ENCODE measurements at places on chromosomes 2 and 18.
A peak's percentile ranks its signal among the peaks of the same experiment; 100 is the strongest.

GRCh38 chr2:105990624-105991023 lies 203.5 kb downstream of the UXS1 start:
- no peak overlapping the region for H3K27ac ChIP-seq
- no peaks in the 10 kb centered on the region for H3K4me1 ChIP-seq
- no peaks in the 10 kb centered on the region for H3K36me3 ChIP-seq
- H3K27me3 ChIP-seq = no peaks in the 10 kb centered on the region

- H3K4me3 ChIP-seq = peak overlapping the region; percentile 82
- H3K27me3 ChIP-seq = no peaks in the 10 kb centered on the region
- peaks cover 4% of the 10 kb centered on the region for H3K4me1 ChIP-seq
These were observed 539 bp downstream of the LAPTM4A start for GRCh38 chr2:20050646-20051531.

- DNase-seq = no peak
- peaks cover 17% of the 10 kb centered on the region for H3K4me1 ChIP-seq
- no peaks in the 10 kb centered on the region for H3K36me3 ChIP-seq
- no peak overlapping the region for H3K27ac ChIP-seq
- H3K27me3 ChIP-seq = peaks cover 52% of the 10 kb centered on the region
- H3K4me3 ChIP-seq = peak overlapping the region; percentile 60
These were observed 2.2 kb downstream of the KLHL29 start for GRCh38 chr2:23387221-23387550.

DNA sequence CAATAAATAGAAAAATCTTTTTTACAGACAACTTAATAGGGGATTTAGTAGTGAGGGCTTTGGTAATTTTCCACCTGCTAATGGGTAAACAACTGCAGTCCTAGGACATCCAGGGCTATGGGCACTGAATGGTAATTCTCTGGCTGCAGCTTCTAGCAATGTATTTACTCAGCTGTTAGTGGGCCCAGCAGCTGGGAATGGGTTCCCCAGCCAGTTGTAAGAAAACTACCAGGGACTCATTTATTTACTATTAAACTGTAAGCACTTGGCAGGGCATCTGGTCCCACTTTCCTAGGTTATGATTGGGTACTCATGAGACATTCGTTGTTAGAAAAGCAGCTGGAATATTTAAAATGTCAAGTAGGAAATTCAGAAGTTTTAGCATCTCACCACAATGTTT lies 363.8 kb upstream of the TRIB2 start:
- no peaks in the 10 kb centered on the region for H3K27me3 ChIP-seq
- no peaks in the 10 kb centered on the region for H3K36me3 ChIP-seq
- H3K4me3 ChIP-seq = no peak overlapping the region
- no peak overlapping the region for H3K27ac ChIP-seq

DNA sequence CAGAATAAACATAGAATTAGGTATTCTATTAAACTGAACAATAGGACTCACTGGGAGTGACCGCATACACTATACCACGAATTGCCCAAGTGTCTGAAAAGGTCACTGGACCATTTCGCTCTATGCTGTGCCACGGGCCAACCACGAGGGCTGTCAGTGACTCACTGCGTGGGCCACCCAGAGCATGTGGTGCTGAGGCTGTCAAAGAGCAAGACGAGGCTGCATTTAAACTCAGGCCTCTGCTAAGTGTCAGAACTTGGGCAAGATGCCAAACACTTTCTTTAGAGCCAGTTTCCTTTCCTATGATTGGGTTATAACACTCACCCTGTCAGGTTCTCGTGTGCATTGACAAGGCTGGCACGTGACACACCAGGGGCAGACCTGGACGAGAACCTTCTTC lies 97.5 kb downstream of the SH3YL1 start:
- no peaks in the 10 kb centered on the region for H3K36me3 ChIP-seq
- no peaks in the 10 kb centered on the region for H3K4me1 ChIP-seq
- no peak overlapping the region for H3K4me3 ChIP-seq
- DNase-seq = peak; percentile 2
- peaks cover 2% of the 10 kb centered on the region for H3K27me3 ChIP-seq

All from muscle of leg (tissue), 16 donors.